ENCODE measurements at places on chromosomes 7 and 10.

GRCh38 chr7:50531401-50531911, 33.7 kb downstream of the DDC start:
- no peak for DNase-seq

GRCh38 chr7:45919231-45919784, 1.8 kb downstream of the IGFBP3 start:
- no peak for DNase-seq

DNA sequence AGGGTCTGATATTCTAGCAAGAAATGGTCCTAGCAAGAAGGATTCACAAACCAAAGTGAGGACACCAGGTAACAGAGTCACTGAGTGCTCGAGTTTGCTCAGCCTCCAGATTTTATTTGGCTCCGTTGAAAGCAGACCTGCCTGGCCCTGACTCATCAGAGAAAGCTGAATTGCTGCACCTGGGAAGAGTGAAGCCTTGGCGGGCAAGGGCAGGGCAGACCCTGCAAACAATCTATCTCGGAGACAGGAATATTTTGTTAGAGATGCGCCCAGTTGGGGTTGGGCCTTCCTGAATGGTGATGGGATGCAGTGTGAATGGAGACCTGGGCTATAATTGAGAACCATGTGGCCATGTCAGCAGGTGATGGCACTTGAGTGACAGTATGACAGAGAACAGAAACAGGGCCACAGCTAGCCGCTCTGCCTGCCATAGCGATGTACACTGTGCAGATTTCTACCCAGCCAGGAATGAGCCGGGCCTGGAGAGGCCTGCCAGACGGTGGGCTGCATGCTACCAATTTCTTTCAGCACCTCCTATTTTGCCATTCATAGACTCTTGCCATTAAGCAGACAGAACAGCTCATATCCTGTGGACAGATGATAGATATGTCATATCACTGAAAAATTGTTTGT, 744.2 kb downstream of the LRMDA start:
- no peak for DNase-seq

DNA sequence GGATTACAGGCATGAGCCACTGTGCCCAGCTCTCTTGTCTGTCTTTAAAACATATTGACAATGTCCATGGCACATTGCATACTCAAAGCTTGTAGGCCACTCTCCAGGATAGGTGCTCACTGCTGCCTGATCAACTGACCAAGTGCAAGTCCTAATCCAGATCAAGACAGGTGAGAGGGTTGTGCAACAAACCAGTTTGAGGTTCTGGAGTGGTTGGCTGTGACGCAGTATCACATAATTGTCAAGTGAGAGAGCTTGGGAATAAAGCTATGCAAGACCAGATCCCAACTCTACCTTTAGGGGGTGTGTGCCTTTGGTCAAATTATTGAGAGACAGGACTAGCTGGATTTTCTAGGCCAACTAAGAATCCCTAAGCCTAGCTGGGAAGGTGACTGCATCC, 43.0 kb upstream of the OPN4 start:
- DNase-seq: no peak

DNA sequence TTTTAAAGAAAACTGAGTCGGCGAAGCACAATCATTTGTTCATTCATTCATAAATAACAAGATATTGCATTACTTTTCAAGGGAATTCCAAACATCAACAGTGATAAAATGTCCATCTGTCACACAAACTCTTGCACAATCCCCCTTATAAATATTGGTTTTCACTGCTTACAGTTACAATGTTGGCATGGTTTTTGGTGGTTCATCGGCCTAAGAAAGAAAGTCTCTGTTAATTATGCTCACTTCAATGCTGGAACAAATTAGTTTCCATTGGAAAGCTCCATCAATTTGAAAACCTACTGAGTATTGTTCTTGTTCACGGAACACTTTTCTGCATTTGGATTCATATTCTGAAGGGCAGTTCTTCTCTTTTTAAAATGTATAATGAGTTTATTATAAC, 188.5 kb downstream of the JAZF1 start:
- DNase-seq: peak; percentile 71

Data from NCI-H1694 treated with DMSO at 0.1 percent for 48 hours (cell line).